ENCODE measurements at places on chromosomes 7 and 10.
A peak's percentile ranks its signal among the peaks of the same experiment; 100 is the strongest.

GRCh38 chr10:70803775-70804420 is 11.8 kb upstream of the SGPL1 start:
- no peak for DNase-seq

- DNase-seq: no peak
Measured at GRCh38 chr10:47452495-47453140, 31.3 kb downstream of the ANXA8 start.

- no peak for DNase-seq
Measured at GRCh38 chr7:34249192-34249591, 343.9 kb downstream of the BMPER start.

DNA sequence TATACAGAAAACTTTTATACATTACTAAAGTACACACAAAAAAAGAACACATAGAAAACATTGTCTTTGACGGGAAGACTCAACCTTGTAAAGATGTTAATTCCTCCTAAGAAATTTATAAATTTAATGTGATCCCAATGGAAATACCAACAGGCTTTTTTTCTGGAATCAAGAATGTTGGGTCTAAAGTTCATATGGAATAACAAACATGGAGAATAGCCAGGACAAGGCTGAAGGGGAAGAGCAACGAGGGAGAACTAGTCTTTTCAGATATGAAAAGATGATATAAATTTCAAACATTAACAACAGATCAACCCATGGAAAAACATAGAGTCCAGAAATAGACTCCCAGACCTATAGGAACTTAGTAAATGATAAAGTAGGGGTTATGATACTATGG is 19.8 kb downstream of the HIPK2 start:
- no peak for DNase-seq

DNA sequence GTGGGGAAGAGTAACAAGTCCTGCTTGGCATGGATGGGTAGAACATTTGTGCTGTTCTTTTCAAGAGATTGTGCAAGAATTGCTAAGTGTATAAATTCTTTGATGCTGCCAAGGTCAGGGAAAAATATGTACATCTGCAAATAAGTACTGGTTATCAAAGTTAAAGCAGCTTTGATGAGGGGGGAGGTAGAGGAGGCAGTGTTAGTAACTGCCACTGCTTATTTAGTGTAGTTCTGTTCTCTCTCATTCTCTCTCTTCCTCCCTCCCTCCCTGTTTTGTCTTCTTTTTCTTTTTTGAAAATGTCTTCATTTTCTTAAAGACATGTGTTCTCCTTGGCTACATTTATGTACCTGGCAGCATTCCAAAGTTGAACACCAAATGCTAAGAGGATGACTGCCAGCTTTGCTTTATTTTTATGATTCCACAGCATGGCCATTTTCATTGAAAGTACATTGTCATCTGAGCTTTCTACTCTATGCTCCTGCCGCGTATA is 18.6 kb downstream of the CACNB2 start:
- peak; percentile 14 for DNase-seq

DNA sequence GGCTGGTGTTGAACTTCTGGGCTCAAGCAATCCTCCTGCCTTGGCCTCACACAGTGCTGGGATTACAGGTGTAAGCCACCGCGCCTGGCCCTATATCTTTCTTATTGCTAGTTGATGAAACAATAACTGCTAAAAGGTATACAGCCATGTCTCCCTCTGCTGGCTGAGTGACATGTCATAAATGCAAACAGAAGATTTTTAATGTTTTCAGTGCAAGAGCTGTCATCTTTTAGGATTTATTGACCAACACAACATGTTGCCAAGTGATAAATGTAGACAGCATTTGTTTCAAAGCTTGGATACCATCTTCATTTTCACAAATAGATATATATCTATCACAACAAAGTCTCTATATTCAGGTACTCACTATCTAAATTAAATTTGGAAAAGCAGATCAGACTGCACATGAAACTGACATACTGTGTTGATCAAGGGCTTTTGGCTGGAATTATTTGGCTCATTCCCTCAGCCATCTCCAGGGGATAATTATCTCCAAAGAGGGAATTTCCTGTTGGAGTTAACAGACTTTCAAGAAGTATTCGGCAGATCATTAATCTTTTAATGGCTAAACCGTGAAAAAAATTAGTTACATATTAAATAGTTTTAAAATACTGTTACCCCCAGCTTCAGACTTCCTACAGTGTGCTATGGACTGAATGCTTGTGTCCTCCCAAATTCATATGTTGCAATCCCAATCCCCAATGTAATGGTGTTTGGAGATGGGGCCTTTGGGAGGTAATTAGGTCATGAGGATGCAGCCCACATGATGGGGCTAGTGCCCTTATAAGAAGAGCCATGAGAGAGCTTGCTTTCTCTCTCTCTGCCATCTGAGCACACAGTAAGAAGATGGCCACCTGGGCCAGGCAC is 41.3 kb upstream of the SRPK2 start:
- DNase-seq: peak; percentile 51

All from EL (cell line).